Neuronal stem cell (in vitro differentiated cells): ENCODE measurements at places on chromosomes 1 and 21.

GRCh38 chr1:189936861-189937260 is 540.8 kb downstream of the BRINP3 start:
- H3K27me3 ChIP-seq, result no peaks in the 10 kb centered on the region
- no peaks in the 10 kb centered on the region for H3K4me1 ChIP-seq
- no peak overlapping the region for H3K4me3 ChIP-seq

GRCh38 chr1:121519042-121519755 is 334.4 kb downstream of the SRGAP2C start:
- H3K36me3 ChIP-seq, result no peaks in the 10 kb centered on the region
- no peaks in the 10 kb centered on the region for H3K4me1 ChIP-seq
- H3K4me3 ChIP-seq, result peak overlapping the region; percentile 46
- H3K27ac ChIP-seq, result peak overlapping the region; percentile 68
- peak; percentile 60 for DNase-seq
- H3K27me3 ChIP-seq, result peaks cover 37% of the 10 kb centered on the region

DNA sequence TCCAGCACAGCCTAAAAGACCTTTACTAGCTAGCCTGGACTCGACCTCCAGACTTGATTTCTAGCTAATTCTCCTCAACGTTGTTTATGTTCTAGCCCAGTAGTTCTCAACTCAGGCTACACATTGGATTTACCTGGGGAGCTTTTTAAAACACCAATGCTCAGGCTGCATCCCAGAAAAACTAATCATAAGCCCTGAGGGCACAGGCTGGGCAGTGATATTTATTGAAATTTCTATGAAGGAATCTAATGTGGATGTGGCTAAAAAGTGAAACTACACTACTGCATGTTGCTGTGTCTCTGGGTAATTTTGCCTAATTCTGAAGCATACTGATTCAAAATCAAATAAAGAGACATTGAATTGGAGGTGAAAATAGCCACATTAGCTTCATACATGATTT is 479.4 kb downstream of the KCNT2 start:
- H3K27ac ChIP-seq, result no peak overlapping the region
- no peak overlapping the region for H3K4me3 ChIP-seq
- no peaks in the 10 kb centered on the region for H3K36me3 ChIP-seq
- H3K27me3 ChIP-seq, result no peaks in the 10 kb centered on the region

DNA sequence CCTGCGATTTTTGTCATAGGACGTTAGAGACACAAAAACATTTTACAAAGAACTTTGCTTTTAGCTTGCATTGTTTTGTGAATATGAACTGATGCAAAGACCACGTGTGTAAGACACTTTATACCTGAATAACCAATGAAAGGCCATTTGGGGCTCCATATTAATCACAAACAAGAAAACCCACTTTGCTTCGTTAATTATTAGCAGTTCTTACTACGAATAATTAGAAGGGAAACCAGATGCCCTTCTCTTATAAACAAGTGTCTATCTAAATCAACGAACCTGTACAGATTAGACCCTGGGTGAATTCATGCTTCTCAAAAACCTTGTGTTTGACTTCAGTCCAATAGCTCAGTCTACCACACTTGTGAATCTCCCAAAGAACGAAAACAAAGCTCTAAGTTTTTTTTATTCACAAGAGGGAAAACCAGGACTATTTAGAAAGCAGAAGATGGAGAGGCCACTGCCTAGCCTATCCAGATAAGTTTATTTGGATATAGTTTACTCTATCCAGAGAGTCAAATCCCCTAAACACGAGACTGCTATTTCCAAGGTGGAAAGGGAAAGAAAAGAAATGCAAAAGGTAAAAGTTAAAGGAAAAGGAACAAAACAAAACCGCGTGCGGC is 897 bp downstream of the CYYR1 start:
- no peaks in the 10 kb centered on the region for H3K36me3 ChIP-seq
- DNase-seq, result no peak
- peak overlapping the region; percentile 81 for H3K4me3 ChIP-seq
- no peaks in the 10 kb centered on the region for H3K4me1 ChIP-seq

- H3K36me3 ChIP-seq, result no peaks in the 10 kb centered on the region
- DNase-seq, result no peak
- H3K27me3 ChIP-seq, result no peaks in the 10 kb centered on the region
- no peak overlapping the region for H3K27ac ChIP-seq
- H3K4me1 ChIP-seq, result no peaks in the 10 kb centered on the region
Observed at GRCh38 chr1:186306533-186306932, 68.5 kb downstream of the TPR start.

- H3K4me3 ChIP-seq, result no peak overlapping the region
- peaks cover 46% of the 10 kb centered on the region for H3K27me3 ChIP-seq
- H3K36me3 ChIP-seq, result no peaks in the 10 kb centered on the region
- peaks cover 15% of the 10 kb centered on the region for H3K4me1 ChIP-seq
- DNase-seq, result peak; percentile 56
Observed at GRCh38 chr1:2115702-2116341, 65.6 kb downstream of the PRKCZ start.

GRCh38 chr1:8361198-8361849 is 43.4 kb downstream of the SLC45A1 start:
- H3K4me1 ChIP-seq, result peaks cover 5% of the 10 kb centered on the region
- no peaks in the 10 kb centered on the region for H3K27me3 ChIP-seq
- DNase-seq, result no peak

GRCh38 chr1:93221913-93222312 is 41.4 kb downstream of the CCDC18 start:
- no peak for DNase-seq
- H3K4me3 ChIP-seq, result no peak overlapping the region
- no peak overlapping the region for H3K27ac ChIP-seq
- peaks cover 6% of the 10 kb centered on the region for H3K36me3 ChIP-seq
- no peaks in the 10 kb centered on the region for H3K27me3 ChIP-seq

GRCh38 chr1:184861755-184862336 is 107.2 kb upstream of the EDEM3 start:
- H3K27ac ChIP-seq, result no peak overlapping the region
- no peaks in the 10 kb centered on the region for H3K4me1 ChIP-seq
- H3K36me3 ChIP-seq, result no peaks in the 10 kb centered on the region
- no peaks in the 10 kb centered on the region for H3K27me3 ChIP-seq
- no peak overlapping the region for H3K4me3 ChIP-seq

GRCh38 chr1:112383759-112384370 is 12.1 kb upstream of the CTTNBP2NL start:
- no peak for DNase-seq
- H3K27me3 ChIP-seq, result no peaks in the 10 kb centered on the region
- no peak overlapping the region for H3K27ac ChIP-seq
- no peaks in the 10 kb centered on the region for H3K4me1 ChIP-seq
